NCI-H2081 (cell line): ENCODE measurements at places on chromosomes 4 and X.
A peak's percentile ranks its signal among the peaks of the same experiment; 100 is the strongest.

GRCh38 chrX:55778322-55778721 is 60.8 kb downstream of the RRAGB start:
- DNase-seq, result no peak

DNA sequence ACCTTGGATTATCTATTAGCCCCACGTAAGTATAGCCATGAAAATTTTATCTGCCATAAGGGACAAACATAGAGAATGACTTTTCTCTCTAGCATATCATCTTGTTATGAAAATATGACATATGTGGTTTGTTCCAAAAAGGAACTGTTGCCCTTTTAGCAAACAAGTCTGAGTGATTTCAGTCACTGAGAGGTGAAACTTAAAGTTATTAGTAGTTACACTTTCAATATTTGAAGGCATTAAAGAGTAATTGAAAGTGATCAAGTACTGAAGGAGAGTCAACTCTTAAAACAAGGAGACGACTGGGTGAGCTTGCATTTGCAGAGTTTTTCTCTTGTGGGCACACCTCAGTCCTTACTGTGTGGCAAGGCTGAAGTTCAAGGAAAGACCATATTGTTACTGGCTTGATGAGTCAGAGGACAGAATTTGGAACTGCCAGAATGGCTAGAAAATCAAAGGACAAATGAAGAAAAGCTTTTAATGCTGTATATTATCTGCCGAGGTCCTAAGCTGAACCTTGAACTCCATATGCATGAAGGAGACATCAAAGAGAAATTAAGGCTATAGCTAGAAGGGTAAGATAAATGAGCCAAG is 205.1 kb upstream of the EMCN start:
- no peak for DNase-seq

DNA sequence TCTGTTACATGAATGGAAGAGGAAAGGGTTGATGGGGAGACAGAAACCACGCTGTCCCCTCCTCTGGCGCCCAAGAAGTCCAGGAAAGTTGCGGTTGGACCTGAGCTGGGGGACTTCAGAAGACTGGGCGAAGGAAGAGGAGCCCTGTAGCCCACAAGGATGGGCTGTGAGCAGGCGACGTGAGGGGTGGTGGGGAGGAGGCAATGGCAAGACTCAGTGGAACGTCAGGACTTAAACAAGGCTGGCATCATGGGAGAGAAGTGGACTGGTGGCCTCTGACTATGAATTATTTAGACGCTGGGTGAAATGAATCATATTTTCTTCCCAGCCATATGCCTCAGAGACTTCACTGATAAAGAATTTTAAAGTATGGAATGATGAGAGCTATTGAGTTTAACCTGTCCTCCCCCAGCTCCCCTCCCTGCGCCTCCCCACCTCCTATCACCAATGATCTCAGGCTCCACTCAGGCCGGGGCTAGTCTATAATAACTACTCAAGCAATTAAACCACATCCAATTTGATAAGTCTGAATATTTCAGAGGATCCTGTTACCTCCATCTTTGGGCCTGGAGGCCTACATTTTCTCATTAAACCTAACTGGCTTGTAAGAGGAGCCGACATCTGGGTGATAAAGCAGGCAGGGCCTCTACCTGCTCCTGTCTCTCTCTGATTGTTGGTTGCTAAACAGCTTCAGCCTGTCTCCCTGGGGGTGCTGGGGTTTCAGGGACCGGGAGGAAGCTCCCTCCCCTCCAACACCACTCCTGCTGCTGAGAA is 63.6 kb downstream of the SMIM20 start:
- DNase-seq, result no peak

DNA sequence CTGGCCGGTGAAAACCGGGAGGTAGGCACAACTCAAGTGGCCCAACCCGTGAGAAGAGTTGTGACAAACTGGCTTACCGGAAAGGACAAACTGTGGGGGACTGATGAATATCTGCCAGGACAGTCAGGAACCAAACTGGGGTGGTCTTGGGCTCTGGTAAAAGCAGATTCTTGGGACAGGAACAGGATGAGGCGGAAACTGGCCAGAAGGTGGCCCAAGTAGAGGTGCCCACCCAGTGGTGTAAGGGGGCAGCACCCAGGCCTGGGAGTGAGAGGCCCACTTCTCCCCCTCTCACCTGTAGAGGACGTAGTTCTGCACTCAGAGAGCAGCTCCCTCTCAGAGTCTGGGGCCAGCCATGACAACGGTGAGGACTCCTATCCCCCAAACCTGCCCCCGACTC is 5.9 kb downstream of the CCDC120 start:
- no peak for DNase-seq

DNA sequence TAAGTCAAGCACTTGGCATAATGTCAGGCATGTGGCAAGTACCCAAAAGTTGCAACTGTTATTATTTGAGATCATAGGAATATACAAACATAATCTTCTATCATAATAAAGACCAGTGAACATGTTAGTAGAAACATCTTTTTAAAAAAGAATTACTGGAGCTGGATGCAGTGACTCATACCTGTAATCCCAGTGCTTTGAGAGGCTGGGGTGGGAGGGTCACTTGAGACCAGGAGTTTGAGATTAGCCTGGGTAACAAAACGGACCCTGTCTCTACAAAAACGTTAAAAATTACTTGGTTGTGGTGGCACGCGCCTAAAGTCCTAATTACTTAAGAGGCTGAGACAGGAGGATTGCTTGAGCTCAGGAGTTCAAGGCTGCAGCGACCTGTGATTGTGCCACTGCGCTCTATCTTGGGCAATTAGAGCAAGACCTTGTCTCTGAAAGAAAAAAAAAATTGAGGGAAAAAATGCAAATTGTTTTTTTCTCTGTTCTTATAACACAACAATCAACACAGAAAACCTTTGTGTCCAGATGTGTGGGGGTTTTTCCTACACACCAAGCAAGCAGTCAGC is 284.3 kb downstream of the ARHGAP10 start:
- no peak for DNase-seq

DNA sequence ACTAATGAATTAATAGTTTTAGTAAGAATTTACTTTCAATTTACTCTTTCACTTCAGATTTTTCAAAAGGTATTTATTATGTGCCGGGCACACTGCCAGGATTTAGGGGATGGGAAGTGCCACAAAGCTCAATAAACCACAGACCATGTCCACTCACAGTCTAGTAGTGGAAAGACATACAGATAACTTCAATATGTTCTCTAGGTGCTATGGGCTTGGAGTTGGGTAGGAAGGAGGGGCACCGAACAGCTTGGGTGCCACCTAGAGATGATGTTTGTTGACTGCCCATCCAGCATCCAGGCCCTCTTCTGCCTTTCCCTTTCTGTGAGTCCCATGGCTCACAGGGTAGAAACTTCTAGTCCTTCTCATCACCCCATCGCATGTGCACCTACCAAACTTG is 17.8 kb downstream of the MFAP3L start:
- DNase-seq, result peak; percentile 12

GRCh38 chr4:55157559-55158277 is 32.3 kb upstream of the KDR start:
- no peak for DNase-seq

- DNase-seq, result no peak
Measured at GRCh38 chrX:53005327-53005726, 43.3 kb upstream of the GPR173 start.

DNA sequence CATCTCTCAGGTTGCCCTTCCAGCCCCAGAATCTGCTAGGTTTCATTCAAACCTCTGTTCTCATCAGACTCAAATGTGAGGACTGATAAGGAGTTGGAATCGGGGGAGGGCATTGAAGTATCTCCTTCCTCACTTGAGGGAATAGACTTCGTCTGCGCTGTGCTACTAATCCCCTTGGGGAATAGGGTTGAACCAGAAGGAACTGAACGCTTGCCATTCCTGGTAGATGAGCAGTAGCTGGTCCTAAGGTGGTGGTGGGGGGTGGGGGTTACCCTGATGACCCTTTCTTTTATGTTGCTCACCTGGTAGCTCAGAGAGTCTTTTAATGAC is 692 bp upstream of the SLC9A7 start:
- DNase-seq, result no peak

GRCh38 chrX:24024819-24025740 is 1.9 kb downstream of the KLHL15 start:
- DNase-seq, result peak; percentile 89

DNA sequence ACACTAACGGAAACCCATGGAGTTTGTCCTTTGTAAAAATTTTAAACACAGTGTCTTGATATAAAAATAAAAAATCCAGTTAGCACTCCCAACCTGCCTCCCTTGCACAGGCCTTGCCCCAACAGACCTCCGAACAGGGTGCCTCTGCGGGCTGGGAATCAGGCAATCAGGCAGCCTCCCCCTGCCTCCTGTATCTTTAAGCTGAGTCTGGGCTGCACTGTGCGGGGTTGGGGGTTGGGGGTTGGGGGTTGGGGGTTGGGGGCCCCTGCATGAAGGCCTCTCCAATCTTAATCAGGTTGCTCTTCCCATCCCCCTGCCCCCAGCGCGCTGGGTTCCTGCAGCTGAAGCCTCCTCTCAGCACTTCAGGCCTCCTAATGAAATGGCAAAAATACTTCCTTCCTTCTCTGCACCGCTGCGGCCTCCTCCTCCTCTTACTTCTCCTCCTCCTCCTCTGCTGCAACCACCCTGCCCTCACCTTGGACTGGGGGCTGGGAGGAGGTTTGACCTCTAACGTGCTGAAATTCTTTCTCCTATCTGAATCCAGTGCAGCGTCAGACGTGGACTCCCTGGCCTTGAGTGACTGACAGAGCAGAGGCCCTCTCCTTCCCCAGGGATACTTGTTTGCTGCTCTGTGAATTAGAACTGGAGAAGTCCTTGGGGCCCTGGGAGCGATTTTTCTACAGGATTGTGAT is 26.6 kb downstream of the NLGN3 start:
- DNase-seq, result no peak

DNA sequence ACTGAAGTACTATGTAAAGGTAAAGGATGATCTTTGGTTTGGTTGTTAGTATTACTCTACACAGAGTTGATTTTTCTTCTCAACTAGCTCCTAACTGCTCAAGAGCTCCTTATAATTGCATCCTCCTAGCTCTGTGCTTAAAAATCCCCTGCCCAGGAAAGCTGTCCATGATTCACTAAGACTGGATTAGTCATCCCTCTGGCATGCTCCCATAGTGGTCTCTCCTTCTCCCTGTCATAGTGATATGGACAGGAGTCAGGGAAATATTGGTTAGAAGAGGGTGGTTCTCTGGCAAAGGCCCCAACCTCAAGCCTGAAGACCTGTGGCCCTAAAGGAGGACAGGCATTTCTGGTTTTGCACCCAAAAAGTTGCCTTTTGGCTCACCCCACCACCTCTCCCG is 242.3 kb upstream of the KCNIP4 start:
- no peak for DNase-seq

DNA sequence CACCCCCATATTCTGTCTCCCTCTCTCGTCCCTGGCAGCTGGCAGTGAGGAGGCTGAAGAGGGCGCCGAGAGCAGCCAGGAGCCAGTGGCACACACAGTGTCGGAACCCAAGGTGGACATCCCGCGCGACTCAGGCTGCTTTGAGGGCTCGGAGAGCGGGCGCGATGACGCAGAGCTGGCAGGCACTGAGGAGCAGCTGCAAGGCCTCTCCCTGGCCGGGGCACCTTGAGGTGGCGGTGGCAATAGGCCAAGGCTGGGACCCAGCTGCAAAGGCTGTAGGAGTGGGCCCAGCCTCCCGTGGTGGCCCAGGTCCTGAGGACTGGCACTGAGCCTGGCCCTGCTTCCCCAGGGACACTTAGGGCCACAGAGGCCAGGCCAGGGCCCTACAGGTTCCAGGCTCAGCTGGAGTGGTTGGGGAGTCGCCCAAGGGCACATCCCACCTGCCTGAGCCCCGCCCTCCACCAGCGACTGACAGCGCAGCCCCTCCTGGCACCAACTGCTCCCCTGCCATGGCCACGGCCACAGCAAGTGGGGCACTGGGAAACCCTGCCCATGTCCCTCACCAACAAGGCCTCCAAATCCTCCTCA is 13.9 kb downstream of the SASH3 start:
- no peak for DNase-seq

DNA sequence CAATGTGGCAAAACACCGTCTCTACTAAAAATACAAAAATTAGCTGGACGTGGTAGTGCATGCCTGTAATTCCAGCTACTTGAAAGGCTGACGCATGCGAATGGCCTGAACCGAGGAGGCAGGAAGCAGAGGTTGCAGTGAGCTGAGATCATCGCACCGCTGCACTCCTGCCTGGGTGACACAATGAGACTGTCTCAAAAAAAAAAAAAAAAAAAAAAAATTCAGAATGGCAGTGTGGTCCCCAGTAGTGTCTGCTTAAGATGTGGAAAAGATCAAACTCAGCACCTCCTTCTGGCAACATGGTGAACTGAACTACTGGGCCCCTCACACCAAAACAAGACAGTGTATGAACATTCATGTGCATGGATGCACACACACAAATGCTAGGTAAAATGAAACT is 32.2 kb downstream of the SMS start:
- DNase-seq, result no peak

- DNase-seq, result no peak
Measured at GRCh38 chr4:93169966-93170365, 658.6 kb upstream of the ATOH1 start.

DNA sequence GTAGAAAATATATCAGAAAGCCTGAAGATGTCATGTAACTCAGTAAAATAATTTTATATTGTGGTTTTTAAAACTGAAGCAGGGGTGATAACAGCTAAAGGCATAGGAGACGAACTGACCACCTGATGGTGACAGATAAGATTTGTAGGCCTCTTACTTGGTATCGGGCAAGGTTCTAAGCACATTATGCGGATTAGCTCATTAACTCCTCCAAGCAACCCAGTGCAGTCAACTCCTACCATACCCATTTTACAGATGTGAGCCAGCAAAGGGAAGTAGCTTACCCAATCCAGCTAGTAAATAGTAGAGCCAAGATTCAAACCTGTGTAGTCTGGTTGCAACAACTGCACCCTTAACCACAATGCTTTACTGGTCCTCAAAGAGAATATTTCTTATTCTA is 62.1 kb downstream of the CC2D2A start:
- no peak for DNase-seq

DNA sequence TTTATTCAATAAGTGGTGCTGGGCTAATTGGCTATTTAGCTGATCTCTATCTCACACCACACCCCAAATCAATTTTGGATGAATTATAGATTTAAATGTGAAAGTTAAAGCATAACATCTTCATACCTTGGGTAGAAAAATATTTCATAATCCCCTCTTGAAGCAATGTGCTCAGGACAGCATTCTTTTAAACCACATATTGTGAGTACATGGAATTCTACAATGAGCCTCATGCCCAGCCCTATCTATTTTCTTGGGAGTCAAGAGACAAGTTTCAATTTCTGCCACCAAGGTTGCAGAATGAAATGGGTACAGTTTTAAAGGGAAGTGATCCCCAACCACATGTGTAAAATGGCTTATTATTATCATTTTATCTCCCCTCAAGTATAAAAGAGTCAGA is 30.6 kb upstream of the GPRIN3 start:
- no peak for DNase-seq

DNA sequence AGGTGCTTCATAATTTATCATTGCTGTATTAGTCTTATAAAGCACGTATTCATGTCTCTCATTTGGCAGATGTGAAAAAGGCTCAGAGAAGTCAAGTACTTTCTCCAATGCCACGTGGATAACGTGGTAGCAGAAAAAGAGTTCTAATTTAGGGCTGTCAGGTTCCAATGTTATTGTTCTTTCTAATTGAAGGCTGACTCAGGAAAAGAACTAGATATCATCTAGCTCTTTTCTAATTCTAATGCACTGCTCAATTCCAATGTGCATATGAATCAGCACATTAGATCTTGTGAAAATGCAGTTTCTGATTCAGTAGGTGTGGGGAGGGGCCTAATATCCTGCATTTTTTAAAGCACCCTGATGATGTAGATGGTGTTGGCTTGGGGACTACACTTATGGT is 22.8 kb downstream of the AGA start:
- DNase-seq, result no peak

GRCh38 chr4:2621419-2621818 is 85.0 kb downstream of the FAM193A start:
- no peak for DNase-seq
